Stimulated activated CD8-positive, alpha-beta memory T cell treated with anti-CD3 and anti-CD28 coated beads, Interleukin-2, amount 100 ng/mL, for 1 hour (primary cell): ENCODE measurements at places on chromosomes 12 and 14.

GRCh38 chr14:29102266-29102665 lies 335.7 kb downstream of the FOXG1 start:
- no peak for DNase-seq

GRCh38 chr12:62787023-62787422 lies 147.9 kb downstream of the PPM1H start:
- DNase-seq = no peak

DNA sequence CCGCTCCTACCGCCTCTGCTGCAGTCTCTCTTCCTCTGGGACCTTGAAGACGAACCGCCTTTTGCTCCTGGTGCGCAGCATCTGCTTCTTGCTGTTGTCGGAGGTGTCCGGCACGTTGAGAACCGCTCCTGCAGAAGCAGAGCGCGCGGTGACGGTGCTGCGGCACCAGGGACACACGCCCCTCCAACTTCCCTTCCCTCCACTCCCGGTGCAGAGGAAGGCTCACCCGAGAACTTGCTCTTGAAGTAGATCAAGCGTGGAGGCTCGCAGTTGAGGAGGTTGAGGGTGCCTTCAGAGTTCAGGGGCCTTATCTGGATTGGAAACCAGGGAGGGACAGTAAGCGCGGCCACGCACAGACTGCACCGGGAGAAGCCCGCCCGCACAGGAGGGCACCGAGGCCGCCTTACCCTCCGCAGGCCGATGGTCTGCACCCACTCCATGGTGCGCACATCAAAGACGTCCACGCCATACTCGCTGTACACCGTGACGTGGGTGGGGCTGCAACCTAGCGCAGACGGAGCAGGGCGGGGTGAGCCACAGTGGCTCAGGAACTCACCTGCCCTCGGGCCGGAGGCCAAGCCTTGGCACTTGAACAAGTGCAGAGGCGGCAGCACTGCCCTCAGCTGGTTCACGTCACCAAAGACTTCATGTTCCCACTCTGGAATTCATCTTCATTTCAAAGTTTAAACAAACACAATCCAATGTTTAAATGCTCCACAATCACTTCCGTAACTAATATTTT lies 17.5 kb downstream of the AMN start:
- DNase-seq = no peak

DNA sequence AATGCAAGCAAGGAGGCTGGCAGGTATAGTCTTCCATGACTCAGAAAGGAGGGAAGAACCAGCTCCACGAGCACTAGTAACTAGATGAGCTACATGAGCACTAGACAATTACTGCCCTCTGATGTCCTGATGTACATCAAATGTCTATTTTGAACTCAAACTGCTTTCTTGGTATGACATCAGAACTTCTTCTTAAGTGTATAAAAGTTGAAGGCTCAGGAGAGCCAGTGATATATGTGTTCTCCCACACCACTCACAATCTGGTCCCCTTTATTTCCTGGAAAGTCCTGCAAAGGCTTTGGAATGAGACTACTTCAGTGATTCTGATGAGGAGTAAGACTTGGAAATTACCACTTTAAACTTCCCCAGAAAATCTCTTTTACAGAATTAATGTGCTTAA lies 18.5 kb upstream of the DHRS7 start:
- no peak for DNase-seq

- DNase-seq = no peak
These were observed 86.2 kb upstream of the PPM1H start for GRCh38 chr12:63021116-63021515.

DNA sequence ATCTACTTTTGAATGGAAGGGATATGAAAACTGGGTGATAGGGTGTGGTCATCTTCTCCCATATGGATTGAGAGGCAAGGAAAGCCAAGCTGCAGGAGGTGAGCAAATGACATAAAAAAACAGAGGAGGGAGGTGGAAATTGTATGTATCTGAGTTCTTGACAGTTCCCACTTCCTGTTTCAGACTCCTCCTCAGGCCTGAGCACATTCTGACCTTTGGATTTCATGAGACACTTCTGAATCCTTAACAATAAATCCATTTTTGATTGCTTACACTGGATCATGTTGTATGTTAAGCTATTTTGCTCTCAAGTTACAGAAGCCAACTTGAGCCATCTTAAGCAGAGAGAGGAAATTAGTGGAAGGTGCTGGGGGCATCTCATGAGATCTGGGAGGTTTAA lies 11.6 kb upstream of the SRSF5 start:
- no peak for DNase-seq

- DNase-seq = no peak
These were observed 1504.6 kb upstream of the FLRT2 start for GRCh38 chr14:84025106-84026012.

DNA sequence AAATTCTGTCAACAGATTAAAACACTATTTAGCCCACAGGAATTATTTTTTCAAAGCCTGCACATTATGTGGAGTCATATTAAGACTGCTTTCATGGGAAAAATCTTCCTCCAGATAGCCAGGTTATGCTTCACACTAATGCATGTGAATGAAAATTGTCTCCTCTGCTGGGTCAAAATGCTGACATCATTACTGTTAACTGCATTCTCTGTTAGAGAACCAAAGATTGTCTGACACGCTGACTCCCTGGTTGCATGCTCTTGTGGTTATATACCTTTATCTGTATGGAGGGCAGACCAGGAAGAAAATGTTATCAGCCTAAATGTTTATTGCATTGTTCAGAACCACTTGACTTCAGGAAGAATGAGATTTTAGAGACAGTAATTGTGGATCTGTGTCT lies 432.2 kb upstream of the MDGA2 start:
- DNase-seq = no peak

DNA sequence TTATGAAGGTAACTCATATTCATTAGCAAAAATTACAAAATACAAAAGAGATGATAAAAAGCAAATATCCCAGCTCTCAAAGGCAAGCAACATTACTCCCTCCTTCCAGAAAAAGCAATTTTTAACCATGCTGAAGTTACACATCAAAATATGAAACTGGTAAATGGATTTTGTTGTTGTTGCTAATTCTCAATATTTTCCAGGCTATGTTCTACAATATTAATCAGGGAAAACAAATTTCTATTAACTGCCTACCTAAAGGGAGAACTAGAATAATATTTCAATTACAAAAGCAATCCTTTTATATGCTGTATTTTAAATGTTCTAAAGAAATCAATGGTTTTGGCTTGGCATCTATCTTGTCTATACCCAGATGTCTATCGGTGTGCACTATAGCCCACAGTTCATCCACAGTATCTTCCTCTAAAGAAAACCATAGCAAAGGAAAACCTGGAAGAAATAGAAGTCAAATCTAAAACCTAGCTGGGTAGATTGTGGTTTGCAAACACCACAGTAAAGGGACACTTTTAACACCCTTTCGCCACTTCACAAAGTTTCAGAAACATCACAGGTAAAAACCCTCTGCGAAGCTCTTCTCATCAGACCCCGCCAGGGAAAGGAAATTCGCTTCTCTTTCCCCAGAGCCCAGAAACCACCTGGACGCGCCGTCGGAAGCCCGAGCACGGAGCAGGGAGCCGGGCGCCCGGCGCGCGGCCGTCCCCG lies 32.0 kb downstream of the TC2N start:
- DNase-seq = no peak

GRCh38 chr14:104551851-104552737 lies 27.5 kb upstream of the C14orf180 start:
- no peak for DNase-seq

- no peak for DNase-seq
These were observed 42.4 kb upstream of the CCDC175 start for GRCh38 chr14:59619061-59619460.

GRCh38 chr12:75550401-75551240 lies 39.2 kb upstream of the KRR1 start:
- no peak for DNase-seq

DNA sequence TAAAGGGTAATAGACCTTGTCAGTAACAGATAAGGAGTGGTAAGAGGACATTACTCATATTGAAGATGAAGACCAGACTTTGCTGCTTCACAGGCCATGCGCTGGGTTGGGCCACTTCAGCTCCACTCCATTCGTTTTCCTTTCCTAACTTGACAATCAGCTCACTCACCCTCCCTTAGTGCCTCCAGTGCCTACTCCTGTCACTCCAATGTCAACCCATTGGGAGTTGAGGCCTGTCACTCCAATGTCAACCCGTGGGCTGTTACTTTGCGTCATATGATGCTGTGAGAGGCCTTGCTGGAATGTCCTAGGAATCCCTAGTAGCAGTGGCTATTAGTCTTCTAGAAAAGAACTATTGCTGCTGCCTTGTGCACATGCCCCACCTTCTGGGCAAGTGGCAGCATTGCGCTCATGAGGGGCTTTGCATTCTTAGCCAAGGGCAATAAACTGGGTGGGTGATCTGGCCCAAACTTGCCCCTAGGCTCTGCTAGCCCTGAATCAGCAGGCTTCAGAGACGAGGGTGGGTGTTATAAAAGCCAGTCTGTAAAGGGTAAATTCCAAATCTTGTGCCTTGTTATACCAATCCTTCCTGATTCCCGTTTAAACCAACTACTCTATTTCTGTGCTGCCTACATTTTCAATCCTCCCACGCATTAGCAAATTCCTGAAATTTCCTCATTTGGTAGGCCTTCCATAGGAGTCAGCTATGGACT lies 36.1 kb downstream of the BAZ2A start:
- peak; percentile 29 for DNase-seq
